Right atrium auricular region (tissue), 2 donors: ENCODE measurements at places on chromosomes 5 and 9. TPM values are rescaled to one million over a fixed set of nuclear protein-coding genes. Genes with fewer than 3 reads are reported as not detected.

DNA sequence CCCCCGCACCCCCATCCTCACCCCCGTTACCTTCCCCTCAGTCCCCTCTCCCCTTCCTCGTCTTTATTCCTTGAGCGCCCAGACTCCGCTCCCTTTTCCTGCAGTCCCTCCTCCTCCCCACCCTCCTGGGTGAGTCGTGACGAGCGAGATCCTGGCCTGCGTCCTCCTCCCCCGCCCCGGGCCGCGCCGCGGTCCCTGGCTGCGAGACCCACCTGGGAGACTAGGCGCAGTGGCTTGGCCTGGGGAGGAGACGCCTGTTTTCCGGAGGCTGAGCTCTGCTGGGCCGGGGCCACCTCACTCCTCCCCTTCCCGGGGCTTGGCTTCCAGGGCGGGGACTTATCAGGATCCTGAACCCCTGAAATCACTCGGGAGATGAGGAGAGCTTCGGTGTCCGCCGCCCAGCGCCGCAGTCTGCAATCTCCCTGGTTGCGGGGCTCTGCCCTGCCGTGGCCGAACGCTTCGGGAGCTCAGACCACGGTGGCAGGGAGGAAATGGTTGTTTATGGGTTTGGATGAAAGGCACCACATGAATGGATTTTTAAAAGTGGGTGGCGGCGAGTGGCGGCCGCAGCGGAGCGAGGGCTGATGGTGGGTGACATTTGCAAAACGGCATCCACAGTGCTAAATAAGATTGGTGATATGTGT is 984 bp downstream of the STXBP1 start:
- peak overlapping the region; percentile 90 for H3K4me3 ChIP-seq
- H3K4me1 ChIP-seq = peaks cover 2% of the 10 kb centered on the region
- H3K27ac ChIP-seq = peak overlapping the region; percentile 92
- no peaks in the 10 kb centered on the region for H3K36me3 ChIP-seq
- H3K27me3 ChIP-seq = no peaks in the 10 kb centered on the region

GRCh38 chr9:136198605-136199083 is 6.3 kb downstream of the LHX3 start:
- H3K36me3 ChIP-seq = no peaks in the 10 kb centered on the region
- DNase-seq = no peak
- H3K27ac ChIP-seq = no peak overlapping the region
- no peaks in the 10 kb centered on the region for H3K4me1 ChIP-seq
- peaks cover 70% of the 10 kb centered on the region for H3K27me3 ChIP-seq

DNA sequence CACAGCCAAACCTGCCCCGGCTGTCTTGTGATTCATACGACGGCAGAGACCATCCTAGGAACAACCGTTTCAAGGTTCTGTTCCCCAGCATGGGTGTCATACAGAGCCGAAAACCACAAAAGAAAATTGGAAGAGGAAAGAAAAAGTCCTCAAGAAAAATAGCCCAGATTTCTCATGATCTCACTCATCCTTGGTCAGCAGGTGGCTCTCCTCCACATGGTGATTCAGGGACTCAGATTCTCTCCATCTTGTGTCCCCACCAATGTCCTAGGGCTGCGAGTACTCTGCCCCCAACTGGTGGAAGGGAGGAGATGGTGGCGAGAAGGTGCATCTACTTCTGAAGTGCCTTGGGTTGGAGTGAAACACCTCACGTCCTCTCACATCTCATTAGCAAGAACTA is 25.6 kb downstream of the PDZD2 start:
- H3K36me3 ChIP-seq = no peaks in the 10 kb centered on the region
- DNase-seq = no peak
- no peak overlapping the region for H3K4me3 ChIP-seq
- H3K4me1 ChIP-seq = peaks cover 14% of the 10 kb centered on the region
- H3K27ac ChIP-seq = no peak overlapping the region

ARSI gene
- 0.30 TPM for total RNA-seq

DNA sequence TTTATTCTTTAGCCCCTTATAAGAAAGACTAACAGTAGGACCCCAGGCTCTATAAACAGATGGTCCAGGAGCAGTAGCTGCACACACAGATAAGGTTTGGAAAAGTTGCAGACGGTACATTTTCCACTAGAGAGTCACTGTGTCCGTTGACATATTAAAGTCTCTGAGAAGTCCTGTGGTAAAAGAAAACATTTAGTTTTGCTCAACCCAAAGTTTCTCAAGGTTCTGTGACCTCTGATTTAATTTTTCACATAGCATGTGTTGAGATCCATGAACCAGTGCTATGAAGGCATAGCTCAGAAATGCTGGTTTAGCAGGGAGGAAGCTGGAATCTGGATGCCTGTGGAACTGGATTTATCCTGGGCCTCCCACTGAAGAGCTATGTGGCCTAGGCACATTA is 62.7 kb upstream of the RASEF start:
- H3K4me1 ChIP-seq = no peaks in the 10 kb centered on the region
- H3K36me3 ChIP-seq = no peaks in the 10 kb centered on the region
- DNase-seq = no peak
- no peak overlapping the region for H3K4me3 ChIP-seq
- no peaks in the 10 kb centered on the region for H3K27me3 ChIP-seq

ZNF618 gene
- total RNA-seq = 3.0 TPM

MPDZ gene
- total RNA-seq = 61.5 TPM

GRCh38 chr9:133583586-133583985 is 25.6 kb downstream of the FAM163B start:
- no peak overlapping the region for H3K4me3 ChIP-seq
- peak overlapping the region; percentile 76 for H3K27ac ChIP-seq
- peak; percentile 92 for DNase-seq
- no peaks in the 10 kb centered on the region for H3K27me3 ChIP-seq
- H3K36me3 ChIP-seq = no peaks in the 10 kb centered on the region

GLT6D1 gene
- total RNA-seq = not detected

RELL2 gene
- total RNA-seq = 1.3 TPM

EGFLAM gene
- 8.8 TPM for total RNA-seq

DNA sequence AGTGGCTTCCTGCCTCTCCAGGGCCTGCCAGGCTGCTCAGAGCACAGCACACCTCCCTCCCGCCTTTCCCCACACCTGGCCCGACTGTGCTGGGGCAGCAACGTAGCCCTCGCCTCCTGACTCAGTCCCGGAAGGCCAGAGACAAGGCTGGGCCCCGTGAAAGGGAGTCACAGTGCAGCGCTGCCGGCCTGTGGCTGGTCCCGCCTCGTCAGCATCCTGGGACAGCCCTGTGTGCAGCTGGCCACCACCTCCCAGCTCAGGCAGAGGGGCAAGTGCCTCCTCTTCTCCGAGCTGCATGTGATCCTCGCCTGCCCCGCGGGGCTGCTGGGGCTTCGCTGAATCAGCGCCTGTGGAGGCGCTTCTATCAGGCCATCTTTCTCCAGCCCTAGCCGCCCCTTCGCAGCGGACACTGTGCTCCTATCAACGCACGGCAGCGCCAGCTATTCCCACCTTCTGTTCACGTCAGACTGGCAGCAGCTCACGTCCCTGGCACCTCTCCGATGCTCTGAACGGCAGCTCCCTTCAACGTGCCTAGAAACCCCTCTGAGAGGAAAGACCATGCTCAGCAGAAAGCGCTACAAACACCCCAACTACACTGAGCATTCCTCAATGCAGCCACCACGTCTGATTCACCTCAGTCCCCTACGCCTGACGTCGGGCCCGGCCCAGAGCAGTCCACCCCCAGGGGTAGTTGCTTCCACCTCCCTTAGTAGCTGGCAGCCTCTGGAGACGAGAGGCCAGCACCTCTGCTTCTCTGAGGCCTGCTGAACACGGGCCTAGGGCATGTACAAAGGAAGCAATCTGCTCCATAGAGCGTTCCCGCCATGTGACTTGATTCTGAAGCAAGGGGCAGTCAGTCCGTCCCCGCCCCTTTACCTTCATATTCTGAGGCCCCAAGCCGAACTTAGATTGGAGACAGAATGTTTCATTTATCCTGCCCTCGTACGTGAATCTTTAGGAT is 78.8 kb downstream of the GPR21 start:
- H3K4me3 ChIP-seq = peak overlapping the region; percentile 13
- H3K27me3 ChIP-seq = no peaks in the 10 kb centered on the region
- no peaks in the 10 kb centered on the region for H3K4me1 ChIP-seq
- peak overlapping the region; percentile 59 for H3K27ac ChIP-seq
- peaks cover 15% of the 10 kb centered on the region for H3K36me3 ChIP-seq
- no peak for DNase-seq

DNA sequence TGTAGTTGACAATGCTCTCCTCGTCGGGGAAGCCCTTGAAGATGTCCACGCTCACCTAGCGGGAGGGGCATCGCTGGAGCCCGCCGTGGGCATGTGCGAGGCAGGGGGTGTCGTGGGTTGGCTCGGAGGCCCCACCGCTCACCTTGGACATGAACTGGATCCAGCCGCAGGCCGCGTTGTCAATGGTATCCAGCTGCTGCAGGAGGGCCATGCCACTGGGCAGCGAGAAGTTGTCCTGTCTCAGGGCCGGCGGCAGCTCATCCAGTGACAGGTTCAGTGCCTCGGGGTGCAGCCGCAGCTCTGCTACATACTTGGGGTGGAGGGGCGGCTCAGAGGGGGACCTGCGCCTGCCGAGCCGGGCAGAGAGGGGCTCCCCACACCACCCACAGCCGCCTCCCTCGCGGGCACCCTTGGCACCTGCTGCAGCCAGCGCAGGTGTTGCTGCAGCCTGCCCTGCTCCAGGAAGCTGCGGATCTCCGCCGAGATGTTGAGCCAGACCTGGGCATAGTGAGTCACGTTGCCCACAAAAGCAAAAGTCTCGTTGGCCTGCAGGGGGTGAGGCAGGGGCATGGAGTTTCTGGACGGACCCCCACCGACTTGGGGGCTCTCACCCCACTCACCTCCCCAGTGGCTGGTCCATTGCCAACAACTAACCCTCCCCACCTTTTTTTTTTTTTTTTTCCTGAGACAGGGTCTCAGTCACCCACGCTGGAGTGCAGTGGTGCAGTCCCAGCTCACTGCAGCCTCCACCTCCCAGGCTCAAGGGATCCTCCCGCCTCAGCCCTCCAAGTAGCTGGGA is 9.1 kb downstream of the ABCA2 start:
- H3K36me3 ChIP-seq = peaks cover 29% of the 10 kb centered on the region
- H3K27me3 ChIP-seq = no peaks in the 10 kb centered on the region
- no peak overlapping the region for H3K4me3 ChIP-seq
- H3K4me1 ChIP-seq = no peaks in the 10 kb centered on the region

DNA sequence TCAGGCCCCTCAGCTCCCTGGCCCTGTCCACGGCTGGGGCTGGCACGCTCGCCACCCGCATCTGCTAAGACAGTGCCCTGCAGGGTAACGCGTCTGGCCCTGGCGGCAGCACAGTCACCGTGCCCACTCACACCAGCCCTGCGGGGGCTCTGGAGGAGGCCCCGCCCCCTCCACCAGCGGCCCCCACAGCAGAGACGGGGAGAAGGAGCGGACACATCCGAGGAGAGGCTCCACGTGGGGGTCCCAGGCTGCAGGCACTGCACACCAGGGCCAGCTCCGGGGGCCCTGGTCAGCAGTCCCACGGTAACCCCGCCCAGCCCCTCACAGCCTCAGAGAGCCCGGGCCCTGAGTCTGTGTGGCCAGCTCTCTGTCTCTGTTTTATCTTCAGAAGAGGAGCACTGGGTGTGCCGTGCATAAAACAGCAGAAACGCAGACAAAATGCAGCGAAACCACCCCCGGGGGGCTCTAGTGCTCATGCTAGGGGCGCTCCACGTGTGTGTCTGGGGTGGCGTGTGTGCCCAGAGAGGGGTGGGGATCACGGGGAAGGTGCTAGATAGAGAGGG is 47.5 kb upstream of the NRARP start:
- no peak for DNase-seq
- H3K36me3 ChIP-seq = no peaks in the 10 kb centered on the region
- H3K27me3 ChIP-seq = no peaks in the 10 kb centered on the region
- H3K4me3 ChIP-seq = no peak overlapping the region
- no peak overlapping the region for H3K27ac ChIP-seq
- peaks cover 14% of the 10 kb centered on the region for H3K4me1 ChIP-seq

SLC1A1 gene
- total RNA-seq = 2.9 TPM

DNA sequence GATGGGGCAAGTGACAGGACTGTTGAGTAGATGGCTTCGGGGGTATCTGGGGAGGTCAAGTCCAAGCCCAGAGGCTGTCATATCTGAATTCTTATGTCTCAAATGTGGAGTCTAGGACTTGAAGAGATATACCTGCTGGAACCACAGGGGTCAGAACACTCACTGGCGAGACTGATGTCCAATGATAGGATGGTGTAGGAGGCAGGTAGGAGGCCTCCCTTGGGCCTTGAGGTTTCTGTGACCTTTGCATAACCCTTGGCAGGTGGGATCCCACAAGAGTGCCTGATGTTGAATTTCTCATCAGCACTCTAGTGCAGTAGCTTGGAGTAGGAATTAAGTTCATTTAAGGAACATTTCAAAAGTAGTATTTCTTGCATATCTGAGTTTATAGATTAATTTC is 2.8 kb downstream of the CCL21 start:
- no peak overlapping the region for H3K27ac ChIP-seq
- H3K4me3 ChIP-seq = no peak overlapping the region
- no peaks in the 10 kb centered on the region for H3K36me3 ChIP-seq
- no peaks in the 10 kb centered on the region for H3K4me1 ChIP-seq

- no peak overlapping the region for H3K27ac ChIP-seq
- H3K4me1 ChIP-seq = no peaks in the 10 kb centered on the region
- H3K27me3 ChIP-seq = no peaks in the 10 kb centered on the region
Measured at GRCh38 chr5:10681731-10682679, 79.0 kb downstream of the DAP start.

SLC6A7 gene
- total RNA-seq = not detected
